ENCODE measurements at places on chromosomes 1 and 21.

GRCh38 chr1:17550729-17551584 is 11.5 kb downstream of the ARHGEF10L start:
- no peak for DNase-seq

DNA sequence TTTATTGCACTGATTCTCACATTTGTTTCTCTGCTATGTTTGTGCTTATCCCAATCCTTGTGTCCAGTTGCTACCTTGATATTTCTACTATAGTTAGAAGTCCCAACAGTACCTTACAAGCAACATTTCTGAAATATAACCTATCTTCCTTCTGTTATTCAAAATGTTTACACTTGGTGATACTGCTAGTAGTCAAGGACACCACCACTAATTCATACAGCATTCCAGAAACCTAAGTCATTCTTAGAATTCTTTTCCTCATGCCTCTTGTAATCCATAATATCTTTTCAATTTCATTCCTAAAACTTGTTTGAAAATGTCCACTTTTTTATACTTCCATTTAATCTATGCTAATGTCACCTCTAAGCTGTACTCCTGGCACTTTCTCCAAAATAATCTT is 2132.1 kb downstream of the NCAM2 start:
- DNase-seq, result no peak

DNA sequence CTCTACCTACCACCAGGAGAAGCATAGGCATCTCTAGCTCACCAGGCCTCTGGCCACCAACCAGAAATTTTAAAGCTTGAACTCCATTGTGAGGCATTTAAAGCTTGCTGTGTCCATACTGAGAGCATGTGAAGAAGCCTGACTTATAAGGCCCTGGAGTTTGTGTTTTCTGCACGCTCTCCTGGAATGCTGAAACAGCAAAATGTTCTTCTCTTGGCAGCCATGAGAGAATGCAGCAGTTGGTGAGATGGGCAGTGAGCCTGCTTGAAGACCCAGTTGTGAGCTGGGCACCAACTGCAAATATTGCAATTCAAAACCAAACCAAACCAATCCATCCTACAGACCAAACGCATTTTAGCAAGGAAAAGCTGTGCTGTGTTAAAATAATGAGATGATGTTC is 170.0 kb upstream of the IVNS1ABP start:
- DNase-seq, result no peak

GRCh38 chr1:178694923-178695525 is 30.0 kb upstream of the RALGPS2 start:
- no peak for DNase-seq

DNA sequence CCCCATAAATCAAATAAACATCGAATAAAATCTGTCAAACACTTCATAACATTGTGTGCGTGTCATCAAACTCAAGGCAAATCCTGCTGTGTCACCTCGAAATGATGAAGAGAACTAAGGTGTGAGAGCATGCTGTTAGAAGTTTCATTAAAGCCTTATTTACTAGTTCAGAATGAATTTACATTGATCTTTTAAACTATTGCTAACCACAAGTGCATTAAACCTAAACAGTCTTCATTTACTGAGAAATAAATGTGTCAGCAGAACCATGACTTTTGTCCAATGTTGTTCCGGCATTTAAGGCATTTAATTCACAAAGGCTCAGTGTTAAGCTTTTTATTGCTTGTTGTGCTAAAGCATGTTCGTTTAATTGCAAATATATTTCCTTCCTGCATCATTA is 474.4 kb downstream of the SETD4 start:
- no peak for DNase-seq

GRCh38 chr1:53419034-53419433 is 40.2 kb upstream of the DMRTB1 start:
- DNase-seq, result no peak

GRCh38 chr1:18714404-18715175 is 83.9 kb downstream of the PAX7 start:
- no peak for DNase-seq

GRCh38 chr1:224217655-224218623 is 34.9 kb downstream of the DEGS1 start:
- no peak for DNase-seq

DNA sequence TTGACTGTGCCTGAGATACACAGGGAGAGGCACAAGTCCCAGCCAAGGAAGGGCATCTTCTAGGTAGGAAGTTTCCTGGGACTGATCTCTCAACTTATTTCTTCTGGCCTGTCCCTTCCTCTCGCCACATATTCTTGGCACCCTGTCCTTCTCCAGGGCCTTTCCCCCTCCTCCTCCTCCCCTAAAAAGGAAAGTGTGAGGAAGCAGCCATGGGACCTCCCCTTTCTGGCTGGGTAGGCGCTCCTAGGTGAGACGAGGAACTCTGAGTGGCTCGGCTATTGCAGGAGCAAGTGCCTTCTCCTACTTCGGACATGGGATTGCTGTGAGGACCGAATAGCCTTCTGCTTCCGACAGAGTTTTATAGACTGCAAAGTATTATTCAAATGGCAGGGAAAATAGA is 15.5 kb upstream of the MTARC2 start:
- no peak for DNase-seq

DNA sequence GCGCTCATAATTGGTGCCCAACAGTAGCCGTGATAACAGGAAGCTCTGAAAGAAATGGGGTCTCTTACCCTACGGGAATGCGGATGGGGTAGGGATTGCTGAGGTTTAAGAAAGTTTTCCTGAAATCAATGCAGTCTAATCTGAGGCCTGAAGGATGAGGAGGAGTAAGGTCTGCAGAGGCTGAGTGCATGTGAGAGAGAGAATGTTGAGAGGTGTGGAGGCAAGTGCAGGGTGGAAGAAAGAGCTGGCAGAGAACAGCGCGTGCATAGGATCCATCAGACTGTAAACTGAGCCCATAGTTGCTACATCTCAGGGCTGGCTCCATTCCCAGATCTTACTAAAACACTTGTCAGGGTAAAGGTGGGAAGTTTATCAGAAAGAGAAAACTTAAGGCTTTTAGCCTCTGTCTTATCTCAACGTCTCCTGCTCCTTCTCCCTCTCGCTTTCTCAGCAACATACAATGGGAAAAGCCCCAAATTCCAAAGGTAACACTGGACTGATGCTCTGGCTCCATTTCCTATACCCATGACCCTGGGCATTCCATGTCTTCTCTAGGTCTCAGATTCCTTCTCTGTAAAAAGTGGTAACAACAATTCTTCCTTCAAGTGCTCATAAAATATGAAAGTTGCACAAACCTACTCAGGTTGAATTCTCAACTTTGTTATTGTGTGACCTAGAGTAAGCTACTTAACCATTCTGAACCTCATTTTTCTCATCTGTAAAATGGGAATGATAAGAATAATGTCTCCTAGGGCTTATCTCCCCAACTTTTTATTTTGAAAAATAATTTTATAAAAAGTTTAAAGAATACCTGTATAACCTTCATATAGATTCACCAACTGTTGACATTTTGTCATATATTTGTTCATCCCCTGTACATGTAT is 75.2 kb downstream of the SH3GLB1 start:
- DNase-seq, result no peak

Measured in ovary (tissue), 10 donors.